ENCODE measurements at places on chromosomes 3 and 15. TPM values are rescaled to one million over a fixed set of nuclear protein-coding genes. Genes with fewer than 3 reads are reported as not detected.

- peak; percentile 61 for DNase-seq
These were observed 1.1 kb upstream of the LPP start for GRCh38 chr3:188152660-188153436.

- DNase-seq, result no peak
These were observed 521.9 kb downstream of the FOXP1 start for GRCh38 chr3:71061581-71061980.

- no peak for DNase-seq
These were observed 355.0 kb upstream of the CFAP20DC start for GRCh38 chr3:59404851-59405250.

Gene NRROS
- 4.2 TPM for total RNA-seq
